ENCODE measurements at places on chromosomes 7 and 10. TPM values are rescaled to one million over a fixed set of nuclear protein-coding genes. Genes with fewer than 3 reads are reported as not detected.

ASB10 gene
- not detected for polyA plus RNA-seq

- H3K4me3 ChIP-seq: no peak overlapping the region
- no peak overlapping the region for H3K27ac ChIP-seq
- H3K27me3 ChIP-seq: no peaks in the 10 kb centered on the region
- no peaks in the 10 kb centered on the region for H3K4me1 ChIP-seq
- no peaks in the 10 kb centered on the region for H3K36me3 ChIP-seq
- DNase-seq: no peak
Observed at GRCh38 chr10:11776080-11776479, 33.9 kb downstream of the ECHDC3 start.

GRCh38 chr7:6273917-6274630, 1.6 kb upstream of the CYTH3 start:
- DNase-seq: no peak
- H3K27me3 ChIP-seq: peaks cover 4% of the 10 kb centered on the region
- H3K27ac ChIP-seq: no peak overlapping the region
- H3K36me3 ChIP-seq: no peaks in the 10 kb centered on the region

DNA sequence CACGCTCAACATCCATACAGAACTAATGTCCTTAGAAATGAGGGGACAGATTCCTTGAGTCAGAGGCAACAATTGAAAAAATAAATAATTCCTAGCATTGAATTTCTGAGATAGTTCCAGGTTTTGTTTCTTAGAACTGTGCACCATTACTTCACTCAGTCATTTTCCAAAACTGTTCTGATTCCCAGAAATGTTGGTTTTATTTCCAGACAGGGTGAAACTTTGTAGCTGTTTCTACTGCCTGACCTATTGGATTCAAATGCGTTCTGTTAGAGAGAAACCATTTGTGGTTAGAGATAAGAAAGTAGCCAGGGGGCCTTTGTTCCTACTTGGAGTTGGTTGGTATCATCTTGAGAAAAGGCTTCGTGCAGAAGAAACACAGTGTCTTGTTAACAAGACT, 8.1 kb upstream of the DEPP1 start:
- no peak for DNase-seq
- no peak overlapping the region for H3K4me3 ChIP-seq
- no peak overlapping the region for H3K27ac ChIP-seq
- H3K27me3 ChIP-seq: no peaks in the 10 kb centered on the region
- peaks cover 7% of the 10 kb centered on the region for H3K36me3 ChIP-seq

ICA1 gene
- 14.9 TPM for polyA plus RNA-seq

DNA sequence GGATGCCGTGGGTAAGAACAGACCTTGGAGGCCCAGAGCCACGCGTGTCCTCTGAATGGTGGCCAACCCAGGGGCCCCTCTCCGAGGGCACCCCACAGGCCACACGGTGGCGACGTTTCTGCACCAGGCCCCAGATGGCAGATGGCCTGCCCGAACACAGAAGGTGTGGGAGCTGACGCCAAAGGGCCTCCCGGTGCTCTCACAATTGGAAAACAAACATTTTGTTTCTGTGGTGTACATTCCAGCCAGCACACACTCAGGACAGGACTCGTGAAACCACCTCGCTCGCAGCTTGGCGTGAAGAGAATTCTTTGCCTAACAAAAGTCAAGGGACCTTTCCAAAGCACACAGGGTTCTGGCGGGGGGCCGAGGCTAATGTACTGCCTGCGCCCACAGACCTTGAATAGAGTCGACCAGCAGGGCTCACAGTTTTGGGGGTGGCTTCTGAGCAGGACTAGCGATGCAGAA, 112.1 kb downstream of the FAM53B start:
- no peak for DNase-seq
- H3K4me1 ChIP-seq: peaks cover 14% of the 10 kb centered on the region
- H3K27ac ChIP-seq: no peak overlapping the region
- H3K4me3 ChIP-seq: no peak overlapping the region
- H3K36me3 ChIP-seq: no peaks in the 10 kb centered on the region
- no peaks in the 10 kb centered on the region for H3K27me3 ChIP-seq

DNA sequence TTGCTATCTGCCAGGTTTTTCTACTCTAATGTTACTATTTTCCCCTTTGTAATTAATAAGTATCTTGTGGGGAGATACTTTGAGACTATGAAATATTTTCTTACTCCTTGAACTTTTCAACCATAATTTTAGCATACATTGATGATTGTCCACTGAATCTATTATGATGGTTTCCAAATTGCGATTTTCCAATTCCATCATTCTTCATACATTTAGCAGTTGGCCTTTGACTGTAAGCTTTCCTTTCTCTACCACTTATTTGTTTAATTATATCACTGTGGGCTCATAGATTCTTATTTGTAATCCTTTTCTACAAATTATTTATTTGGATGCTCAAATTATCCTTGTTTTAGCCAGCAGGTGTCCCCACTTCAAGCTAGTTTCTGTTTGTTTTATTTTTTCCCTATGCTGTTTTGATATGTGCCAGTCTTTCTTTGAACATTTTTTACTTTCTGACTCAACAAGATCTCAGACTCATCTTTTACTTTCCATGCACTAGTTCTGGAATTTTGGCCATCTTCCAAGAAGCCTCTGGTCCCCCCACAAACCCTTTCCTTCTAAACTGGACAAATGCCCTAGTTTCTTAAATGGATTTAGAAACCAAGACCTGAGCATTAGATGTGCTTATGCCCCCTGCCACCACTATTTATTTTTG, 11.4 kb upstream of the MRPS16 start:
- no peaks in the 10 kb centered on the region for H3K27me3 ChIP-seq
- no peaks in the 10 kb centered on the region for H3K4me1 ChIP-seq
- H3K27ac ChIP-seq: no peak overlapping the region
- H3K36me3 ChIP-seq: no peaks in the 10 kb centered on the region
- DNase-seq: no peak

DNA sequence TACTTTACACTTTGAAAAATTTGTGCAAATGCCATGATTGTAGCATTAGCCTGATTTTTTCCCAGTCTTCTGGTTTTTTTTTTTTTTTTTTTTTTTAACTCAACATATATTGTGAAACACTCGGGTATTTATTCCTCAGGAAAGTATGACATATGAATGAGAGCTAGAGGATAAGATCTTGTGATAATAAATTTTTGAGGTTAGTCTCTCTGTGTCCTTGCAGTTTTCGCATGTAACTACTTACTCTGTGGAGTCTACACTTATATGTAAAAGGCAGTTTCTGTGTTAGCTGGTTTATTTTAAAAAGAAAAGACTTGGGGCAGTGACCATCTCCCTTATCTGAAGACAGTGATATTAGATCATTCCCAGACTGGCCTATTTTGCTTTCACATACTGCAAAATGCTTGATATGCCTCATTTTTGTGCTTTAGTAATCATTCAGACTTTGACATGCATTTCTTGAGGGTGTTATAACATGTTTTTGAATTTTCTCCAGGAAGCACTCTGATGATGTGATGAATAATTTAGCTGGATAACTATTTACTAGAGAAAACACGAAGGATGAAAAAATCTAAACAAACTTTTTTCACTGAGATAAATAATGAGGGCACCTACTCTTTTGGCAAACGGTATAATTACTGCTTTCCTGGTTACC, 371.0 kb downstream of the NRG3 start:
- DNase-seq: no peak
- no peak overlapping the region for H3K27ac ChIP-seq
- H3K27me3 ChIP-seq: no peaks in the 10 kb centered on the region
- H3K4me1 ChIP-seq: no peaks in the 10 kb centered on the region
- no peak overlapping the region for H3K4me3 ChIP-seq

MAT1A gene
- 4.4 TPM for polyA plus RNA-seq

DNA sequence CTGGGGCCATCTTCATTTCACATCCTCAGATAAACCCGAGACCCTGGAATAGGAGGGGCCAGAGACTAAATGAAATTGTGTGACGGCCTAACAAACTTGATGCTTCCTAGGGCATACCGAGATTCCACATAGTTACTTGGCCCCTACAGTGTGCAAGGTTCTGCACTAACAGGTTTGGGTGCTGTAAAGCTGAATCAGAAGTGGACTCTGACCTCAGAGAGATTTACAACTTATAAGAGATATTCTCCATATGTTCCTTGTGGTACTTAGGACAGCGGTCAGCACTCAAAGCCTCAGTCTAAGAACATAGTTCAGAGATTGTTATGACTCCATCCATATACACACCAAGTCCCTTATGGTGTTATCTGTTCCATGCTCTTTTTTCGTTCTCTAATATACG, 55.1 kb upstream of the FHIP2A start:
- H3K27ac ChIP-seq: no peak overlapping the region
- H3K27me3 ChIP-seq: no peaks in the 10 kb centered on the region
- no peak for DNase-seq
- H3K4me1 ChIP-seq: no peaks in the 10 kb centered on the region

FANK1 gene
- polyA plus RNA-seq: 0.74 TPM

- H3K27ac ChIP-seq: no peak overlapping the region
- DNase-seq: no peak
- no peak overlapping the region for H3K4me3 ChIP-seq
- H3K4me1 ChIP-seq: no peaks in the 10 kb centered on the region
Observed at GRCh38 chr7:134811765-134812164, 32.3 kb downstream of the CALD1 start.

GRCh38 chr10:87585565-87586514, 73.8 kb upstream of the PAPSS2 start:
- H3K27me3 ChIP-seq: no peaks in the 10 kb centered on the region
- no peaks in the 10 kb centered on the region for H3K36me3 ChIP-seq
- no peak overlapping the region for H3K27ac ChIP-seq

- no peak for DNase-seq
- no peak overlapping the region for H3K27ac ChIP-seq
- no peaks in the 10 kb centered on the region for H3K36me3 ChIP-seq
- H3K4me3 ChIP-seq: no peak overlapping the region
- H3K27me3 ChIP-seq: no peaks in the 10 kb centered on the region
Observed at GRCh38 chr10:122185643-122186042, 85.5 kb upstream of the BTBD16 start.

SKIDA1 gene
- polyA plus RNA-seq: 1.5 TPM

CPA1 gene
- not detected for polyA plus RNA-seq

DNA sequence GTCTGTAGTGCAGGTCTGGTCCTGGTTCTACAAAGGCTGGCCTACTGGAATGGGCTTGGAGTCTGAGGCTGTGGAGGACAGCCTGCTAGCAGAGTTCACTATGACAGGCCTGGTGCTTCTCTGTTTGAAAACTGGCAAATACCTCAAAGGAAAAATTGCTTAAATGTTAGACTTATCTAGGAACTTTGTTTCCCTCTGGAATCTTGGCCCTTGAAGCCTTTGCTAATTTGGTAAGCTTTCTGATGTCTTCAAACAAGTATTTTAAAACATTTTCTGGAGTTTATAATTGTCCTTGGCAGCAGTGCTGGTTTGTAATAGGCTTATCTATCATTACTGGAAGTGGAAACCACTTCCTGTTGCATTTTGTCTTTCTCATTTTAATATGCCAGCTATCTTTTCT, 139.7 kb downstream of the TMEM26 start:
- H3K4me3 ChIP-seq: no peak overlapping the region
- DNase-seq: no peak
- H3K27ac ChIP-seq: no peak overlapping the region

KIF11 gene
- 5.9 TPM for polyA plus RNA-seq

DNA sequence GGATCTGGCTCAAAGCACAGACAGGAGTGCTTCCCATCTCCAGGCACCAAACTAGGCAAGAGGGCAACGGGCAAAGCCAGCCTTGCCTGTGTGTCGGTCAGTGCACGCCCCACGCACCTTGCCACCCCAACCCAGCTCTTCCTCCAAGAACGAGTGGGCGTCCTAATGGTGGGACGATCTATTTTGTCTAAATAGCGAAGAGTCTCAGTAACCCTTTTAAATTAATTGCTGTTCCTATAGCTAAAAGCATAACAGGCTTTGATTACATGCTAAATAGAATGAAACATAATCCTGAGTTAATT, 12.2 kb downstream of the EN2 start:
- H3K27me3 ChIP-seq: peaks cover 100% of the 10 kb centered on the region
- no peak overlapping the region for H3K4me3 ChIP-seq
- no peak overlapping the region for H3K27ac ChIP-seq
- H3K4me1 ChIP-seq: peaks cover 7% of the 10 kb centered on the region
- no peaks in the 10 kb centered on the region for H3K36me3 ChIP-seq

ANK3 gene
- polyA plus RNA-seq: 12.8 TPM

BTBD16 gene
- polyA plus RNA-seq: not detected

DNA sequence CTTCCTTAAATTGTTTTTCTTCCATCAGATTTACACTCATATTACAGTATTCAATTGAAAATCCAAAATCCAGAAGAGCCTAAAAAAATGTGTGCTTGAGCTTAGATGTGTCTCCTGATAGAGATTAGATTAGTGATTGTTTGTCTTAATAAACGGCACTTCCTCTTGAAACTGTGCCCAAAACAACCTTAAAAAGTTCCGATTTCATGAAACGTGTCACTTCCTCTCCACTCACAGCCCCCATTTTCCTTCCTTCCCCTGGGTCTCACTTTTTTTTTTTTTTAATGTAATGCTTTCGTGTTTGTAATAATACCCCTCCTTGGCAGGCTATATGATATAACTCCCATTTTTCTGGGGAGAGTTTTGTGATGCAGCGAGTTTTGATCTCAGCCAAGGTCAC, 114.8 kb upstream of the ADO start:
- peaks cover 6% of the 10 kb centered on the region for H3K4me1 ChIP-seq
- no peaks in the 10 kb centered on the region for H3K27me3 ChIP-seq
- no peak overlapping the region for H3K27ac ChIP-seq
- H3K4me3 ChIP-seq: no peak overlapping the region

DNA sequence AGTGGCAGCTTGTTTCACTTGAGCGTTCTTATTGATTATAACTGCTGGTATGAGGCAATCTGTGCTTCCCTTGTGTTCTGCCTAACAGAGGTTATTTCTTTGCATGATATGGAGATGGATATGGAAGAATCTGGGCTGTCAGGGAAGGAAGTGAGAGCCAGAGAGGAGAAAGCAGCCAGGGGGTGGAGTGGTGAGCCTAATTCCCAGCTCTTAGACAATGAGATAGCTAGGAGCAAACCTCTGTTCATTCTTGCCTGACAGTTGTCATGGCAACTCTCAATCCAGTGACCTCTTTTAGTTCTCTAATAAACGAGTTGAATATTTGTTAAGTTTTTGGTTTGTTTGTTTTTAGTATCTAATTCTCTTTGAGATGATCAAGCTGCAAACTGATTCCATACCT, 214.3 kb downstream of the NRG3 start:
- no peak overlapping the region for H3K4me3 ChIP-seq
- no peaks in the 10 kb centered on the region for H3K36me3 ChIP-seq
- peaks cover 6% of the 10 kb centered on the region for H3K4me1 ChIP-seq
- H3K27ac ChIP-seq: no peak overlapping the region

- no peaks in the 10 kb centered on the region for H3K4me1 ChIP-seq
- no peak overlapping the region for H3K27ac ChIP-seq
- no peaks in the 10 kb centered on the region for H3K36me3 ChIP-seq
- DNase-seq: no peak
- H3K4me3 ChIP-seq: no peak overlapping the region
- no peaks in the 10 kb centered on the region for H3K27me3 ChIP-seq
Observed at GRCh38 chr7:81925530-81925929, 155.7 kb upstream of the HGF start.

DNA sequence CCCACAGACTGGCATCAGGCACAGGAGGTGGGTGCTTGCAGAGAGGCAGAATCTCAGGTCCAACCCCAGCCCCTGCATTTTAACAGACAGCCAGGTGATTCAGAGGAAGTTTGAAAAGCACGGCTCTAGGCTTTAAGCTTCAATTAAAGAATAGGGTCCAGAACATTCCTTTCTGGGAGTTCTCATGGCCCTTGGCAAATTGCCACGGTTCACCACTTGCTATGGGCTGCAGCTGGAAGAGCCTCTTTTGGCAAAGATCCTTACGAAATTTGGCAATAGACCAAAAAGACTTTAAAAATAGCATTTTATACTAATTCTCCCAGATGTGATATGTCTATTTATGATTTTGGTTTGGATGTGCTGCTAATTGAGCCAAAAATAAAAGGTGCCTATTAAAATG, 148.1 kb downstream of the ITGA8 start:
- no peak overlapping the region for H3K4me3 ChIP-seq
- no peaks in the 10 kb centered on the region for H3K27me3 ChIP-seq
- no peaks in the 10 kb centered on the region for H3K36me3 ChIP-seq
- peaks cover 2% of the 10 kb centered on the region for H3K4me1 ChIP-seq
- no peak overlapping the region for H3K27ac ChIP-seq
